Fibroblast of skin of left biceps (primary cell): ENCODE measurements at places on chromosomes 2 and 18.

DNA sequence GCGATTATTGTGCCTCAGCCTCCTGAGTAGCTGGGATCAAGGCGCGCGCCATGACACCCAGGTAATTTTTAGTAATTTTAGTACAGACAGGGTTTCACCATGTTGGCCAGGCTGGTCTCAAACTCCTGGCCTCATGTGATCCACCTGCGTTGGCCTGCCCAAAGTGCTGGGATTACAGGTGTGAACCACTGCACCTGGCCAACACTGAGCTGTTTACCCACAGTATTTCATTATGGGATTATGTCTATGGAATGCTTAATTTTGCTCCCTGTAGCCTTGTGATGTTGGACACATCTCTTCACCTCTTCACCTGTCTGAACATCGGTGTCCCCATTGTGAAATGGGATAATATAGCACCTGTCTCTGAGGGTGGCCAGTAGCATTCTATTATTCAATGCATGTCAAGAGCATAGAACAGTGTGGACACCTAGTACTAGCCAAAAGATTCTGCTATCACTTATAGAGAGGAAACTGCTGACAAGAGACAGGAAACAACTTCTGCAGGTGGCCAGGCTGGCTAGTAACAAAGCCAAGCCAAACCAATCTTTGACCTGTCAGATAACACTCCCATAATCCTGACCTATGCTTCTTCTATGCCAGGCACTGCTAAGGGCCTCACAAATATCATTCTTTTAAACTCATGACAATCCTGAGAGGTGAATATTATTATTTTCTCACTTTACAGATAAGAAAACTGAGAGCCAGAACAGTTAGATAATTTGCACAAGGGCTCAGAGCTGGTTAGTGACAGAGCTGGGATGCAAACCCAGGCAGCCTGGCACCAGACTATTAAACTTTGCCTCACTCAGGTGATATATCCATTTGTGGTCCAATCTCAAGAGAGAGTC is 29.4 kb upstream of the REEP1 start:
- no peak for DNase-seq

GRCh38 chr2:139031722-139032121 is 251.5 kb upstream of the NXPH2 start:
- DNase-seq = no peak

DNA sequence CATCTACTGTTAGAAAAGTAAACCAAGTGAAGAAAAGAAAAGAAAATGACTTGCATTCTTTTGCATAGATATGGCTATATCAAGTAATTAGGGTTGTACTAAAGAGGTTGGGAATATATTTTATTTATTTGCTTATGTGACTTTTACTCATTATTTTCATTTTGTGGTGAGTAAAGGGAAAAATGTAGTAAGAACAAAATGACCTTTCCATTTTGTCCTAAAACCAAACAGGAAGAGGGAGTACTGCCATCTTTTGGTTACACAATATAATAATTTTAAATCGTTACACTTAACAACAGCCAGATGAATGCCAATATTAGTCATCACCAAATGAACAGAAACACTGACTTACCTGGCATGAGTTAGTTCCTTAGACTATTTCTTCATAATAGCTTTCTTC is 47.3 kb upstream of the NDUFV2 start:
- peak; percentile 61 for DNase-seq

DNA sequence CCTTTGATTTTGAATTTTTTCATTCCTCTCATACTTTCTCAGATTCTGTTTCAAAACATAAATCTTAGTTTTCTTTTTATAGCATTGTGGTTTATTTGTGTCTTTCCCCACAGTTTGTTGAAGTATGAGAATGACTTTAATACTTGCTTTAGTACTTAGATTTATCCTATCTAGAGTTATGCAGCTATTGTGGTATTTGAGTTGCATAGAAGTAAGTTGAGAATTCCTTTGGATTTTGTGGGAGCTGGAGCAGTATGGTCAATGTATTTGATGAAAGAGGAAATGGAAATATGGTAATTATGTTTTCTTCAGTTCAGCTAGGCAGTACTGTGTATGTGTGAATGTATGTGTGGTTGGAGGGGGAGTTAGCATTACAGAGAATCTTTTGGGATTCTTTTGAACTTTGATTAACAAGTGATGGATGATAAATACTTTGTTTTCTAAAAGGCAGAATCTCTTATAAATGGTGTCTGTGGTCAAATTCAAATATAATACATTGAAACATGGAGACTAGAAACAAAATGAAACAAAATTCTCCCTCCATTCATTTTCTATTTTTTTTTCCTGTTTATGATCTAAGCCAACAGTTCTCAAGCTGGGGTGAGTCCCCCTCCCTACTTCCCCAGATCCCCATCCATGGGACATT is 3.0 kb downstream of the ACVR2A start:
- no peak for DNase-seq

DNA sequence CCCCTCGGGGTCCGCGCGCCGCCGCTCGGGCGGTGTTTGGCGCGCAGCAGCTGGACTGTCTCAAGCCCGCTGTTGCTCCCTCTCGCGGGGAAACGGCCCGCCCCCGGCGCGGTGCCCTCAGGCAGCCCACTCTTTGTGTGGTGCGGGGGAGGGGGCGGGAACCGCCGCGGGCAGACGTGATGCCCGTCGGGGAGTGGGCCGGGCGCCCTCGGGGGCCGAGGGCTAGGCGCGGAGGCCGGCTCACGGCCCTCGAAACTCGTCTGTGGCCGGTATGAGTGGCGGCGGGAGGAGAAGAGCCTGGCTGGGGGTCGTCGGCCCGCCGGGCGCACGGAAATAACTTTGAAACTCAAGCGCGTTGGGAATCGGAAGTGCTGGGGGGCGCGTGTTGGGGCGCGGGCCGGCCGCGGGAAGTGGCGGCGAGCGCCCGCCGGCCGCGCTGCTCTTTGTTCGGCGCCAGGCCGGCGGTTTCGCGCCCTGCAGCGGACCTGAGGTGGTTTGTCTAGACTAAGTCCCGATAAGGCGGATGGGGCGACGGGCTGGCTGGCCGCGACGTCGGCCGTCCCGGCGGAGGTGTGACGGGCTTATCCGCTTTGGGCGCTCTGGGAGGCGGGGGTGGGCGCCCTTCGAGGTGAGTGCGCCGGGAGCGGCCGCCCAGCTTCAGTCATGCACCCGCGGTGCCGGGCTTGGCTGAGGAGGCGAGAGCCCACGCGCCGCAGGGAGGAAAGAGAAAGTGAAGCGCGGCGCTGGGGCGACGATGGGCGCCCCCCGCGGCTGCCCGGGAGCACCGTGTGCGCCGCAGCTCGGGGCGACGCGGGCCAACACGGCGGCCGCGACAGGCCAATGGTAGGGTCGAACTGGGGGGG is 679 bp downstream of the PTMA start:
- no peak for DNase-seq

- peak; percentile 94 for DNase-seq
Observed at GRCh38 chr2:217286833-217287232, 427.0 kb upstream of the TNP1 start.

DNA sequence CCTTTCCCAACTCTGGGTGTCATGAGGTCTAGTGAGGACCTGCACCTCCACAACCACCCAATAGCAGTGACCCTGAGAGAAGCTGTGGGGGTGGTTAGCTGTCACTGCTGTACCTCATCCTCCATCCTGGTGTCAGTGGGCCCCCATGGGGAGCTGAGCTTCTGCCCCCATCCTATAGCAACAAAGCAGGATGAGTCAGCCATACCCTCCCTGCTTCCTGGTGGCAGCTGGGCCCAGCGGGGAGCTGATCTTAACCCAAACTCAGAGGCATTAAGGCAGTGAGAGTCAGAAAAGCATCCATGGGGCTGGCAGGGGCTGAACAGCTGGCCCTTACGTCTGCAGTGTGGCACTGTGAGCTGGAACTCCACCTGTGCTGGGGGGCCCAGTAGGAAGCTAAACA is 247.8 kb upstream of the HDAC4 start:
- DNase-seq = no peak

DNA sequence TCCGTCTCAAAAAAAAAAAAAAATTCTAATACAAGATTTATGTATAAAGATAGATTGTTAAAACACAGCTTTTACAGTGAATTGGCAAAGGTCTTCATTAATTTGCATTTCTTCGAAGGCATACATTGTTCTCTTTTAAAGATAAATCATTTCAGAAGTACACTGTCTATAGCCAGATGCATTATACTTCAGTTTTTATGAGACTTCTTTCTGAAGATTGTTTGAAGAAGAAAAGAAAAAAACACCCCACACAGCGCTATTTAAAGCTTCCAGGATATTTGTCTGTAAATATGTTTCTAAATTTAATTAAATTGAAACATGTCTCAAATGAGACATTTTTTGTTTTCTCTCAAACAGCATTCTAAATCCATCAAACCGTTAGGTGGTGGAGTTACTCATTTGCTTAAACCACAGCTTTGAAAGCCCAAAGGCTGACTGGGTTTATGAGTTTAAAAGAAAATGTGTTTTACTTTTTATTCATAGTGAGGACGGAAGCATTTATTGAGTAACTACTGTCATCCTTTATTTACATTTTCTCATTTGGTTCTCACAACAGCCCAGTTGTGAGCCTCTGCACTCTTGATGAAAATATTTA is 42.4 kb upstream of the C1GALT1C1L start:
- DNase-seq = no peak

DNA sequence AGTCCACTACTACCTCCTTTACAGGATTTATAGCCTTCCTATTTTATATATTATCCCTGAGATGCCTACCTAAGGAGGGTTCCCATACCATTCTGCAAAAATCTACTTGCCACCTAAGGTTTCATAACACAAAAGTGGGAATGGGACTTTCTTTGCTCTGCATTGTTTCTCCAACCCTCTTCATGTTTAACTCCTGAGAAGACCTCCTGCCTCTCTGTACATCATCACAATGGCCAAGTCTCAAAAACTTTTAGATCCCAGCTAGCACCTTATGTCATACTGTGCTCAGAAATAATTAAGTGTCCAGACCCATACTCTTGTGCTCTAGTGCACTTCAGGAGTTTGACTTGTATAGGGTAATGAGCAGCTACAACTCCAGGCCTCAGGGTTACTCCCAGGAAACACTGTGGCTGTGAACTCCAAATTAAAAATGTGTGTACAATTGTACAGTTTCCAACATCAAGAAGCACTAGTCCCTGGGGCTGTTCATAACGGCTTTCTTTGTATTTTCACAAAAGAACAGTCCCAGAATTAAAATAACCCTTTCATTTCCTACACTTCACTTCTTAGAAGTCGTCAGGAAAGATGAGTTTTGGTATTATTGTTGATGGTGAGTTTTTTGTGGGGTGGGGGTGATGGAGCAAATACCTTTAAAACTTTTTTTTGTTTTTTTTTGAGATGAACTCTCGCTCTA is 39.4 kb downstream of the METAP1D start:
- no peak for DNase-seq

- no peak for DNase-seq
Observed at GRCh38 chr2:14475994-14476393, 156.5 kb upstream of the LRATD1 start.

- no peak for DNase-seq
Observed at GRCh38 chr2:62196278-62196901, 475 bp downstream of the B3GNT2 start.

DNA sequence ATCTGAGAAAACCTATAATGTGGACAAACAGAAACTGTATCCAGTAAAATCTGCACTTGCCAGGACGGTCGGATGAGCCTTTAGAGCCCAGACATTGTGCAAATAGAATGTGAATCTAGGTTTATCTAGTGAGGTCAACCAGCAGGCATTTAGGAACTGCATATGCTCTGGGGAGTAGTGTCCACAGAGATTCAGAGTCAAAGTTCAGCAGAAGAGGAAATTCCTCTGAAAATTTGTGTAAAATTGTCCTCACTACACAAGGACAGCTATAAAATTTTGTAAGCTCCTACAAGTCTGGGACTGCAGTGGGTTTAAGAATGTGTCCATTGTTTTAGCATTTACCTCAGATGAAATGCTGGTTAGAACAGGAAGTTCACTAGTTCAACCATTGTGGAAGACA is 9.8 kb upstream of the NDUFV2 start:
- DNase-seq = no peak

GRCh38 chr2:27776097-27776496 is 4.6 kb downstream of the MRPL33 start:
- no peak for DNase-seq

DNA sequence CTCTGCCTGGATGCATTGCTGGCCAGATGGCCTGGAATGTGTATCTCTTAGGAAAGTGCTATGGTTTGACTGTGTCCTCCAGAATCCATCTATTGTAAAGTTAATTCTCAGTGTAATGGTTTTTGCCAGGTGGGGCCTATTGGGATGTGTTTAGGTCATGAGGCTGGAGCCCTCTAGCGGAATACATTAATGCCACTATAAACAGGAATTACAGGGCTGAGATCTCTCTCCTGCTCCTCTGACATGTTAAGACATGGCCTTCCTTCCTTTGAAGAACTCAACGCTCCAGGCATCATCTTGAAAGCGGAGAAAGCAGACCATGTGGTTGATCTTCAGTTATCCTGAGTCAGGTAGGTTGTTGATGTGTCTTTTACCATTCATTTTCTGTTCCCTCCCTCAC is 276.4 kb downstream of the RPIA start:
- DNase-seq = no peak

- DNase-seq = no peak
Observed at GRCh38 chr18:79816981-79817606, 19.4 kb downstream of the KCNG2 start.

DNA sequence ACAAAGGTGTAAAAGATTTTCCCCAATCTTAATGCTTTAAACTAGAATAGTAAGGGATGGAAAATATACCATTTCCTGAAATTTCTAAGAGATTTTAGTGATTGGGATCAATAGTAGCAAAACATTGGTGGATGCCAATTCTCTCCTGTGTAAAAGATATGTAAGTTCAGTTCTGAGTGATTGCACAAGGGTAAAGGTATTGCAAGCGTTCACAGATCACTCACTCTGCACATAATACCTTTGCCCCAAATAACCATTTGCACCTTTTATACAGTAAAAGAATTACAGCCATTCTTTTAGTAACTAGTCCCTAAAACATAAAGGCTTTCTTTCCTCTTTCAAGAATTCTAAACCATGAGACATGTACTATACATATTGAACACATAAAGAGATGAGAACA is 13.0 kb upstream of the ZCCHC2 start:
- DNase-seq = no peak

DNA sequence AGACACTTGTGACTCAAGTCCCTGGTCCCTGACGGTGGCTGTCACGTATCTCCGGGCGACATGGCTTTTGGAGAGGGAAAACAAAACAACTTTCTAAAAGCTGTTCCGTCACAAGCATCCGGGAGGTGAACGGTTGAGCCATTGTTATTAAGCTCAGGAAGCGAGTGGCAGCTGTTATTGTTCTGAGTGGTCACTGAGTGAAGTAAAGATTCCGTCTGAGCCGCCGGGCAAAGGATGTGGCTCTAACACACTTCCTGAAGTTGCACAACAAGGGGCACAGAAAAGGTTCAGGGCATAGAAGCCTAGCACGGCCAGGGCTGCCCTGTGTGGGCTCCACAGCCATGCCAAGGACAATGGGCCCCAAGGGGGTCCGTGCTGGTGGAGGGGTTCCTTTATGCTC is 24.3 kb downstream of the INPP5D start:
- DNase-seq = no peak

DNA sequence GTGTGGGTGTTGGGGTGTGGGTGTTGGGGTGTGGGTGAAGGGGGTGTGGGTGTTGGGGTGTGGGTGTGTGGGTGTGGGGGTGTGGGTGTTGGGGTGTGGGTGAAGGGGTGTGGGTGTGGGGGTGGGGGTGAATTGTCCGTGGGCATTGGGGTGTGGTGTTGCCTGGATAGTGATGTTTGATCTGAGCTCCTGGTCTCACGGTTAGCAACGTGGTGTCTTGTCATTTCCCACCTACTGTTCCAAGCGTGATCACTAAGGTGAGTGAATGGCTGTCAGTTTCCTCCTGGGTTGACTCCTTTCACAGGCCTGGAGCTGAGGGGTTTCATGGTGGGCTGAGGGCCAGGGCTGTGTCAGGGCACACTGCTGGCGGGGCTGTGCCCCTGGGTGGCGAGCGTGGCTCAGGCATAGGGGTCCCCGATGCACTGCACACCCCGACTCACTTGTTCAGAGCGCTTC is 27.2 kb downstream of the RTP5 start:
- DNase-seq = no peak
